CD14-positive monocyte (primary cell): ENCODE measurements at places on chromosomes 1 and 21.

DNA sequence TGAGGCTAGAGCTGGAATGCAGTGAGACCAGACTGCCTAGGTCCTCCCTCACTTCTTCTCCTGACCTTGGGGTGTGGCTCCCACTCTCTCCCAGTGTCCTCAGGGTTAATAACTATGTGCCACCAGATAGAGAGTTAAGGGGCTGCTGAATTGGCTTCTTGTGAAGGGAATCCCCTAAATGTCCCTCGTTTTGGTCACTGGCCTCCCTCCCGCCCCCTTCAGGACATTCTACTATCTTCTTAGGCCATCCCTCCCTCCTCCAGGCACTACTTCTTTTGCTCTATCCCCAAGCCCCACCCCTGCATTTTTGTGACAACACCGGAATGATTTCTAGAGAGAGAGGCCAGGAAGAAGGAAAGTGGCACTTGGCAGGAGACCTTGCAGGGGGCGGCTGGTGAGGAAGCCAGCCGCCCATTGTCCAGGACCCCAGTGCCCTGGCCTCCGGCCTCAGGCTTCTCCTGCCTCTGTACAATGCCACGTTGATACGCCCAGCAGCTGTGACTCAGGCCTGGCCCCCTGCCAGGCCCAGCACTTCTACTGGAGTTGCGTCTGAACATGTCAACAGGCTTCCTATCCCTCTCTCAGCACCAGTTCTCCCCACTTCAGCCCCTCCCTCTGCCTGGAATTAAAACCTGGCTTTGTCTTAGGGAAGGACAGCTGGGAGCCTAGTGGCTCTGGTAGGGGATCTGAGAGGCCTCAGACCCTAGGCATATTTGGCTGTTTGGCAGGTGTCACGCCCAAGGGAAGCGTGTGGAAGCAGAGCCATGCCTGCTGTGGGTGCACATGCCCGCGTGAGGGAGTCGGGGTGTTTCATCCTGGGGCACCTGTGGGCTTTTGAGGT lies 9.1 kb downstream of the LMNA start:
- peak; percentile 97 for DNase-seq

- no peak for DNase-seq
Observed at GRCh38 chr1:215878843-215879242, 311.7 kb downstream of the KCTD3 start.

GRCh38 chr1:1906185-1907097 lies 8.6 kb upstream of the CALML6 start:
- DNase-seq, result peak; percentile 80

DNA sequence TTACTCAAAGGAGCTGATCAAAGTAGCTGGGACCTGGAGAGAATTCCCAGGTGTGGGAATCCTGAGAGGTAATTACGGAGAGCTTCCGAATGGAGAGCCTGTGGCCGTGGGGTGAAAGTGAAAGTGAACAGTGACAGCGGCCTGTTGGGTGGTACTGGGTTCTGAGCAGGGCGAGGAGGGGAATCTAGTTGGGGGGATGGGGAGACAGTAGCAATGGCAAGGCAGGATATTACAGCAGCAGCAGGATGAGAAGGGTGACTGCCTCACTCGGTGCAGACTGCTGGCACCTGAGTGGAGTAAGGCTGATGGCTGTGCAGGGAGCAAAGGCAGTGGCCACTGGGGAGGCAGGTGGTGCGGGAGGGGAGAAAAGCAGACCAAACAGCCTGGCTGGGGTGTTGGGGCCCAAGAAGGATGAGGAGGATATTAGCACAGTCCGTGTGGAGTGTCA lies 70.3 kb upstream of the PRDX6 start:
- no peak for DNase-seq

- no peak for DNase-seq
Observed at GRCh38 chr21:26491663-26492062, 81.4 kb downstream of the CYYR1 start.

- no peak for DNase-seq
Observed at GRCh38 chr21:18764720-18765119, 361.1 kb upstream of the TMPRSS15 start.

DNA sequence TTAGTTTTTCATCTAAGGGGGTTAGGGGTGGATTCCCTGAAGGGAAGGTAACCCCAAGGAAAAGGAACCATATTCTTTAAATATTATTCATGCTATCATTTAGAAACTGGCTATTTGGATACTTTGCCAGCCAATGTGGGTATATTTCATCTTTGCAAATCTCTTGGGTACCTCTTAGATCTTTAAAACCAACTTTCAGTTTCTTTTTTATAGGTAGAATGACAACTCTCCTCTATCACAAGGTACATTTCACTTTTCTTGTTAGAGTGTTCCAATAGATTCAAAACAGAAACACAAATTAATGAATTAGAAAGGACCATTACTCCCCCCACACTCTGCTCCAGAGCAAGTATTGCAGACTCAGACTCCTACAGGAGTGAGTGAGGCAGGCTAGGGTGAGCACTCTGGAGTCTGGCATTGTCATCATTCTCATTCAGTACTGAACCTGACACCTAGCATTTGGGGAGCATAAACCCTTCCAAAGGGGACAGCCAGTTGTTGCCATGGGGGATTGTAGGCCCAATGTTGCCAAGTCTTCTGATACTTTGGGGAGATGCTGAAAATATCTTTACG lies 43.0 kb downstream of the MACO1 start:
- no peak for DNase-seq

GRCh38 chr1:96281491-96281890 lies 440.1 kb upstream of the PTBP2 start:
- DNase-seq, result no peak

DNA sequence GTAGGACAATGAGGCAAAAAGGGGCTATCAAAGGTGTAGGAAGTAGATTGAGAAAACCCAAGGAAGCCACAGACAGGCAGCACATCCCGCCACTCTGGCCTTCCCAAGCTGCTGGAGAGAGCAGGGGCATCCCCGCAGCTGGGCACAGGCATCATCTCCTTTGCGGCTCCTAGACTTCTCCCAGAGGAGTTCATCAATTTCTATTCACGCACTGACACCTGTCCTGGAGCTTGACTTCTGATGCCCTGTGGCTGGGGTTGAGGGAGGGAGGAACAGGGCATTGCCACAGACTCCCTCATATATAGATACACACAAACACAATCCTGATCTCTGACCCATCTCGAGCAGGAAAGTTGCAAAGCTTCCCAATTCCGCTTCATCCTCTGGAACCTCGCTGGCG lies 1.9 kb upstream of the TFAP2E start:
- DNase-seq, result no peak

- no peak for DNase-seq
Observed at GRCh38 chr1:9922342-9922741, 12.3 kb upstream of the CTNNBIP1 start.

- DNase-seq, result no peak
Observed at GRCh38 chr1:243280571-243281129, 24.8 kb downstream of the SDCCAG8 start.

DNA sequence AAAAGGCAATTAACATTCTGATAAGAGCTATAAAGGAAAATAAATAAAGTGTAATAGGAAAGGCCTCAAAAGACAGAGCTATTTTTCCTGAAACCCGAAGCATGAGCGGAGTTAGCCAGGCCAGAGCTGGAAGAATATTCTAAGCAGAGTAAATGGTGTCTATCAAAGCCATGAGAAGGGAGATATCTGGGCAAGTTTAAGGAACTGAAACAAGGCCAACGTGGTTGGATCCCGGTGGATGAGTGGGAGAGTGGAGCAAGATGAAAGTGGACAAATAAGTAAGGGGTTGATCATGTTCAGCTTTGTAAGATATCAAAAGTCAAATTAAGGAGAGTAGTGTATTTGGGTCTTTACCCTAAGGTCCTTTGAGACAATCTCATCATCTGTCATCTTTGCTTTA lies 234.0 kb downstream of the TM2D1 start:
- DNase-seq, result no peak

- no peak for DNase-seq
Observed at GRCh38 chr1:20846461-20847374, 59.6 kb upstream of the HP1BP3 start.

DNA sequence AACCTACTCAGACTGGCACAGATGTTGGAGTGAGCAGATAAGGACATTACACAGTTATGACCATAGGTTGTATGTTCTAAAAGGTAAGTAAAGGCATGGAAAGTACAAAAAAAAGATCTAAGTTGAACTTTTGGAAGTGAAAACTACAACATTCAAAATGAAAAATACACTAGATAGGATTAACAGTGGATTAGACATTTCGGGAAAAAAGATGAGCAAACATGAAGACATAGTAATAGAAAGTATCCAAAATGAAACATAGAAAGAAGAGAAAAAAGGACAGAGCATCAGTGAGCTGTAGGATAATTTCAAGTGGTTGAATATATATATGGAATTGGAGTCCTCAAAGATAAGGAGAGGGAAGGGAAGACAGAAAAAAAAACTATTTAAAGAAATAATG lies 34.0 kb upstream of the CR2 start:
- no peak for DNase-seq

DNA sequence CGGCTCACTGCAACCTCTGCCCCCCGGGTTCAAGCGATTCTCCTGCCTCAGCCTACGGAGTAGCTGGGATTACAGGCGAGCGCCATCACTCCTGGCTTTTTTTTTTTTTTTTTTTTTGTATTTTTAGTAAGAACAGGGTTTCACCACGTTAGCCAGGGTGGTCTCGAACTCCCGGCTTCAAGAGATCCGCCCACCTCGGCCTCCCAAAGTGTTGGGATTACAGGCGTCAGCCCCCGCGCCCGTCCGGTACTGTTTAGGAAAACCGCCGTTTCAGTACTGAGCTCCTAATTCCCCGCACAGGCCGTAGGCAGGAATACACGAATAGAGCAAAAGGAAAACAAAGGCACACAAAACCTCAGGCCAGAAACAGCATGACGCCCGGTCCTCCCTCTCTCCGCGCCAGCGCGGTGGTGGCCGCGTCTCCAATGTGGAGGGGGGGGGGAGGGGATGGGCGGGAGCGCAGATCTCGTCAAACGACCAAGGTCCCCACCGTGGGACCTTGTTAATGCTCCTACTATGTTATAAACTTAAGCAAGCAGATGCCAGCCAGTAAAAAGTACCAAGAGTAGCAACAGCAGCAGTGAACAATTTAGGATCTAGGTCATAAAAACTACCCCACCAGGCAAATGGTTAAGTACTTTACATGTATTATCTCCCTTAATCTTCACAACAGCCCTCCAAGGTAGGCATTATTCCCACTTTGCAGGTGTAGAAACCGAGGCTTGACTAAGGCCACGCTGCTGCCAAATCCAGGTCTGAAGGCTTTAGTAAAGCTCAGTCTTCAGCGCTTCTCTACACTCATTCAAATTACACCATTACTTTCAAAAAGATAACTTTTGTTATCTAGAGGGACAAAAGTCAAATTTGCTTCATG lies 648 bp upstream of the ADAR start:
- DNase-seq, result peak; percentile 12

DNA sequence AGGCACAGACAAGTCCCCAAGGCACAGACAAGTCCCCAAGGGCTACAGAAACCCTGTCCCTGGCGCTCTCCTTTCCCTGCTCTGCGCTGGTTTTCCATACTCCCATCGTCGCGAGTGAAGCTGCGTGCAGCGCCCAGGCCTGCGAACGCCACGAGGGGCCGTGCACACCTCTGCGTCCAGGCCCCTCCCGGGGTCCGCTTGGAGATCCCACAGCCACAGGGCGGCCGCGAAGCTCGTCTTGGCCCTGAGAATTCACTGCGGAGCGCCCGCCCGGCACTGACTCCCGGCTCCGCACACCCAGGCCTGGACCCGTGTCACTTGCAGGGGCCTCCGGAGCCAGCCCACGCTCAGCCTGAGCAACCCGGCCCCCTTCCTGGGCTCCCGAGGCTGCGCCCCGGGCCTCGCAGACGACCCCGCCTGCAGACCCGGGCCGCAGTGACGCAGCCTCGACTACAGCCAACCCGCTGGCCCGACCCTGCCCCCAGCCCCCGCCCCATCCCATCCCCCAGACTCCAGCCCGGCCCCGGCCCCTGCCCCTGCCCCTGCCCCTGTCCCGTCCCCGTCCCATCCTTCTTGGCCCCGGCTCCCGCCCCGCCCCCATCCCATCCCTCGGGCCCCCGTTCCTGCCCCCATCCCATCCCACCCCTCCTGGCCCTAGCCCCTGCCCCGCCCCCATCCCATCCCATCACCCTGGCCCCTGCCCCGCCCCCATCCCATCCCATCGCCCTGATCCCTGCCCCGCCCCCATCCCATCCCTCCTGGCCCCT lies 841 bp downstream of the POFUT2 start:
- DNase-seq, result no peak

DNA sequence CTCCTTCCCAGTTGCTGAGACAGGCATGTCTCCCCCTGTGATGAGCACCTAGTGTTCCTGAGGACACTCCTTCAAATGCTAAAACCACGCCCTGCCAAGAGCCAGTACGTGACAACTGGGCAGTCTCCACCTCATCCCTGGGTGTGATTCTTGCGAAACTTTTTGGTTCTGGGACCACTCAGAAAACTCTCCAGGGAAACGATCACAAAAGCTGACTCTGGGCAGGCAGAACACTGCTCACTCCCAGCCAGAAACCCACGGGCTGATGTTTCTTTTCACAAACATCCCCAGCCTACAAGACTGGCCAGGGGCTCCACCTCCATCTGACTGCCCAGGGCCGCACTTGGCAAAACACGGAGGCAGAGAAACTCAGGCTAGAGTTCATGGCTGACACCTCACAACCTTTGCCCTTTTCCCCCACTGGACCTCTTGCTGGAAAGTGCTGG lies 24.4 kb downstream of the DHRS3 start:
- no peak for DNase-seq

GRCh38 chr21:46188226-46189212 lies 4.3 kb upstream of the SPATC1L start:
- peak; percentile 36 for DNase-seq

GRCh38 chr1:19395678-19396192 lies 83.6 kb downstream of the SLC66A1 start:
- DNase-seq, result no peak

GRCh38 chr1:209416039-209416438 lies 167.5 kb upstream of the CAMK1G start:
- no peak for DNase-seq

GRCh38 chr1:30908696-30909364 lies at the start of gene SDC3:
SDC3 (minus strand) TSS chr1:30908758; CDS start chr1:30908586, 172 bp downstream.
- peak; percentile 21 for DNase-seq

GRCh38 chr1:53739109-53739681 lies at the start of gene GLIS1:
GLIS1 (minus strand) TSS chr1:53739164; CDS start chr1:53738064, 1,100 bp downstream.
- peak; percentile 21 for DNase-seq

- DNase-seq, result no peak
Observed at GRCh38 chr1:7225711-7226505, 440.7 kb downstream of the CAMTA1 start.

- DNase-seq, result peak; percentile 73
Observed at GRCh38 chr1:12208764-12209494, 20.9 kb upstream of the VPS13D start.

- DNase-seq, result no peak
Observed at GRCh38 chr1:182195733-182196132, 134.2 kb upstream of the ZNF648 start.

DNA sequence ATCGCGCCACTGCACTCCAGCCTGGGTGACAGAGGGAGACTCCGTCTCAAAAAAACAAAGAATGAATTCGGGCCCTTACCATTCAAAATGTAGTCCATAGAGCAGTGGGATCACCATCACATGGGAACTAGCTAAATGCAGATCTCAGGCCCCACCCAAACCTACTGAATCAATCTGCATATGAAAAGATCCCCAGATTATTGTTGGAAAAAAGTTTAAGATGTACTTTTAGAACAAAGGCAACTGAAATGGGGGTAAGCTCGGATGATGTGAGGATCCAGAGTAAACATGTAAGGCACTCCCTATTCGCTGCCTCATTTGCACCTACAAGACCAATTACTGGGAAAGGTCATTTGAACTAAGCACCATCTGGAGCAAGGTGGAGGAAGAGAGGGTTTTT lies 803 bp upstream of the FLAD1 start:
- no peak for DNase-seq
